NCI-H1436 (cell line): ENCODE measurements at places on chromosomes 5 and 9.

GRCh38 chr9:113876993-113877368 is 872 bp downstream of the ZNF618 start:
- no peak for DNase-seq

DNA sequence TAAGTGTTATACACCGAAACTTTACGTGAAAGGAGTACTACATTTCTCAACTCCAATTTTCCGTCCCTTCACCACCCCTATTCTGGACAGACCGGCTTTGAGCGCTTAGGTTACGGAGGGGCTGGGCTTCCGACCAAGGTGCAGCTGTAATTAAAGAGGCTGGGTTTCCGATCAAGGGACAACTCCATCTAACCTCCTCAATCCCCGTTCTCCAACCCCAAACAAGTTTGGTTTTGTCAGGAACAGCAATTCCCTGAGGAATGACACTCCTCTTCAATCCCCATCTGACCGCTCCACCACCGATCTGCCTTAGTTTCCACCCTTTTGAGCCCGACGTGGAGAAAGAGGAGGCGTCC is 577 bp downstream of the TUT7 start:
- DNase-seq = peak; percentile 36

DNA sequence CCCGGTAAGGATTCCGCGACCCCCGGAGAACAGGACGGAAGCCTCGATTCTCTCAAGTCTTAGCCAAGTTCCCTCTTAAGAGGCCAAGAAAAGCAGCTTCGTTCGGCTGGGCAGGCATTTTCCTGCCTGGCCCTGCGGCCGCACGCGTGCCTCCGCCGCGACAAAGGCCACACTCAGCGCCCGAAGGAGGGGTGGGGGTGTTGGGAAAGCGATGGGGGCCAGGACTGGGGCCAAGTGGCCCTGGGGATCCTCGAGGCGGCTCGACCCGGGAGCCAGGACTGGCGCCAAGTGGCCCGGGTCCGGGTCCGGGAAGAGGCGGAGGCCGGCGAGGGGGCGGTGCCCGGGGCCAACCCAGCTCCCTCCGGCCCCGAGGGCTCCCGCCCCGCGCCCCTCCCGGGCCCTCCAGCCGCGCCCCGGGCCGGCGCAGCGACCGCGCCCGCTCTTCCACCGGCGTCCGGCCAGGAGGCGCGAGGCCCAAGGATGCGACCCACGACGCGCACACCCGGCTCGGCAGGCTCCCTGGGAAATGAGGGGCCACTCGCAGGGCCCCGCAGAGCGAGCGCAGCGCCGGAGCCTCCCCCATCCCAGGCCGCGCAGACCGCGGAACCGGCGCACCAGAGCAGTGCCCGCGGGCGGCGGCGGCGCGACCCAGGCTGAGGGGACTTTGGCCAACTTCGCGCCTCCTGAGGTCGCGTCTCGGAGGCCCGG is 756 bp downstream of the VAV2 start:
- no peak for DNase-seq

DNA sequence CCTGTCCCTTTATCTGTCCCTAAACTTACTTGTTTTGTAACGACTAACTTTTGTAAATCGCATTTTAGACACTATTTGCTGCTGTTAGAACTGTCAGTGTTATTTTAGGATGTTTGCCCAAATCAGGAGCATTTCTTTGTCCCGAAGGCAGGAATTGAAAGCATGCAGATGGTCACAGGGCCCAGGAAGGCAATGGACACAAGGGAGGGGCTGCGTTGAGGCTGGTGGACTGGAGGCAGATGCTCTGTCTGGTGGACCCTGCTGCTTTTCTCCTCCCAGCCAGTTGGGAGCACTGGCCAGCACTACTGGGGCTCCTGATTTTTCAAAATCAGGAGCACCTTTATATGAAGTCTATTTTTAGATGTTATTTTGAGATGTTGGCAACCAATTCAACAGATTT is 31.7 kb downstream of the DOCK2 start:
- no peak for DNase-seq

- DNase-seq = no peak
These were observed 24.2 kb downstream of the WNK2 start for GRCh38 chr9:93207860-93208734.

GRCh38 chr5:180096616-180097015 is 25.1 kb upstream of the RNF130 start:
- no peak for DNase-seq

DNA sequence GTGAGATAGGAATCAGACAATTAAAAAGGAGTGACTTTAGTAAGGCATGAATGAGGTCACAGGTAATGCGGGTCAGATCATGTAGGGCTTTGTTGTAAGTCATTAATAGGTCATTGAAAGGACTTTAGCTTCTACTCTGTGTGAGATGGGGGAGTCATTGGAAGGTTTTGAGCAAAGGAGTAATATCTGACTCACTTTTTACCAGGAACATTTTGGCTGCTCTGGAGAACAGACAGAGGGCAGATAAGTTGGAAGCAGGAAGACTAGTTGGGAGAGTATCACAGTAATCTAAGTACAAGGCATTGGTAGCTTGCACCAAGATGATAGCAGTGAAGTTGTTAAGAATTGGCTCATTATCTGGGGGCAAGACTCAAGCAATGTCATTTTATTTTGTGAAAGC is 37.4 kb downstream of the KIF2A start:
- DNase-seq = no peak

GRCh38 chr5:122022966-122023365 is 55.1 kb downstream of the LOX start:
- DNase-seq = no peak

DNA sequence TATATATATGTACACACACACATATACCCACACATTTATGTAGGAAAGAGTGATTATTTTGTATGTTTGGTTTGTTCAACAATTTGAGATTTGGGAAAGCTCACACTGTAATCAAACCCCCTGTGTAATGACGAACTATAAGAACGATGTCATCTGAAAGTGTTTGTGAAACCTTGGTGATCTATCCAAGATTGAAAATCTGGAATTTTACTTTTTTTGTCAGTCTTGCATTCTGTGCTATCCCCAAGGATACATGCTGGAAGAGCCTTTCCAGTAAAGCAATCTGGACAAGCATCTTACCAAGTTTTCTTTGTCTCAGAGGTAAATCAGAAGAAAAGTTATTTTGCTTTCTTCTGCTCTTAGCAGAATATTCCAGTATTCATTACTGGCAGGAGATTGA is 23.3 kb downstream of the SGCD start:
- no peak for DNase-seq

- DNase-seq = no peak
These were observed 248.3 kb downstream of the GADD45G start for GRCh38 chr9:89853161-89853560.

- no peak for DNase-seq
These were observed 66.6 kb downstream of the NTRK2 start for GRCh38 chr9:84736081-84736480.

GRCh38 chr5:124655251-124655917 is 91.1 kb downstream of the ZNF608 start:
- DNase-seq = peak; percentile 53

DNA sequence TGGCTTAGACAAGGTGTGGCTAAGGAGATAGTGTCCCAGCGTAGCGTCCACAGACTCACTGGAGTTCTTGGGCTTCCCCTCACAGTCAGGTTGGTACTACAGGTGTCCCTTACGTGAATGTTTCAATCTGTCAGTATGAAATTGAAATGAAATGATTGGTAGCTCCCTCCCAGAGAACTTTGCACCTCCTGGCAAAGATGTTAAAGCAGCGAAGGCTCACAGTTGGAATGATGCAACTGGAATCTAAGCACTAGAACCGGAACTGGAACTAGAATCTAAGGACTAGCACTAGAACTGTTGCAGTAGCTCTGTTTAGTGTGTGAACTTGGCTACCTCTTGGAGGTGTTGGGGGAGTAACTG is 1.1 kb downstream of the SLC31A1 start:
- no peak for DNase-seq

GRCh38 chr9:104700306-104700705 is 6.0 kb downstream of the OR13D1 start:
- DNase-seq = no peak

GRCh38 chr9:113649054-113649453 is 185.5 kb downstream of the RGS3 start:
- no peak for DNase-seq

- DNase-seq = no peak
These were observed 225.2 kb downstream of the NPR3 start for GRCh38 chr5:32936329-32936728.

GRCh38 chr9:35510754-35511428 is 21.0 kb downstream of the RUSC2 start:
- no peak for DNase-seq

DNA sequence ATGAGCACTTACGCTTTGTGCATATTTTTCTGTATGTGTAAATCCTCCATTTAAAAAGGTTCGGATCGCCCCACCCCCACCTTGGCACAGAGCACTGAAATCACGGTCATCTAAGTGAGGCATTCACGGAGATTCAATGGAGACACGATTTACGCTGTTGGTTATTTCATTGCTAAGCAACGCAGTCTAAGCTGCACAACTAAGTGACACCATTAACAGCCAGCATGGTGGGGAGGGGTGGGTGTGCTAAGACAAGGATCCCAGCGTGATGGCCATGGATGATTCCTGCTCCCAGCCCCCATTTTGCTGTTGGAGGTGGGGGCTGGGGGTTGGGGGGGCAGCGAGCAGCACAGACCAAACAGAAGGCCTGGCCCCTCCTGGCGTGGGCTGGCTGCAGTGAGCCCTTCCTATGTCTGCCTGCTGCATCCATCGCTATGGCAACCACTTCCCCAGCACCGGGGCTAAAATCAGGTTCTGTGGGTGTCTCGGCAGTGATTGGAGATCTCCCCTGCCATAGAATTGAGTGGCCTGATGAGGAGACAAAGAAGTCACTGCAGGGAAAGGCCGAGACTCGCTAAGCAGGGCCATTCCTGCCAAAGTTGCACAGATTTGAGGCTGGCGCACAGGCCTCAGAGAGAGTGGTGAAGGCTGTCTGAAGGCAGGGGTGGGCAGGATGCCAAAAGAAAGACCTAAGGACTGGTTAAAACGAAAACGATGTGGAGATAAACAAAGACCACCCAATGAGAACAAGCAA is 14.3 kb upstream of the MARCHF6 start:
- DNase-seq = peak; percentile 93
